ENCODE measurements at places on chromosomes 2 and 18. TPM values are rescaled to one million over a fixed set of nuclear protein-coding genes. Genes with fewer than 3 reads are reported as not detected.
A peak's percentile ranks its signal among the peaks of the same experiment; 100 is the strongest.

DNA sequence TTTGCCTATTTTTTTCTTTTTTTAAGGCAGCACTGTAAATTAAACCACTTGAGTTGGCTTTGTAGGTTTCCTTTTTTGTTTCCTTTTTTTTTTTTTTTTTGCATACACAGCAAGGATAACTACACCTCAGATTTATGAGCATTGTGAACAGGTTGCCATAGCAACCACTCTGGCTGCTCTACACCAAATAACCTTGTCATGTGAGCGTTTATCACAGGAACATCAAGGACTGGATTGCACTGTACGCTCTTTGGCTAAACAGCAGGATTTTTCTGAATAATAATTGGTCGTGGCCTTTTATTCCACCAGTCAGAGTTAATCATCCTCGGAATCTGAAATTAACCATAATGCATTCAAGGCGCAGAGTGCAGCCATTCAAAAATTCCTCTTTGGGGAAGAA lies 199.1 kb upstream of the SLC14A2 start:
- no peaks in the 10 kb centered on the region for H3K27me3 ChIP-seq
- H3K4me1 ChIP-seq, result no peaks in the 10 kb centered on the region
- H3K4me3 ChIP-seq, result no peak overlapping the region
- no peak for DNase-seq
- H3K27ac ChIP-seq, result no peak overlapping the region

Gene NEB
- 17.6 TPM for total RNA-seq

DNA sequence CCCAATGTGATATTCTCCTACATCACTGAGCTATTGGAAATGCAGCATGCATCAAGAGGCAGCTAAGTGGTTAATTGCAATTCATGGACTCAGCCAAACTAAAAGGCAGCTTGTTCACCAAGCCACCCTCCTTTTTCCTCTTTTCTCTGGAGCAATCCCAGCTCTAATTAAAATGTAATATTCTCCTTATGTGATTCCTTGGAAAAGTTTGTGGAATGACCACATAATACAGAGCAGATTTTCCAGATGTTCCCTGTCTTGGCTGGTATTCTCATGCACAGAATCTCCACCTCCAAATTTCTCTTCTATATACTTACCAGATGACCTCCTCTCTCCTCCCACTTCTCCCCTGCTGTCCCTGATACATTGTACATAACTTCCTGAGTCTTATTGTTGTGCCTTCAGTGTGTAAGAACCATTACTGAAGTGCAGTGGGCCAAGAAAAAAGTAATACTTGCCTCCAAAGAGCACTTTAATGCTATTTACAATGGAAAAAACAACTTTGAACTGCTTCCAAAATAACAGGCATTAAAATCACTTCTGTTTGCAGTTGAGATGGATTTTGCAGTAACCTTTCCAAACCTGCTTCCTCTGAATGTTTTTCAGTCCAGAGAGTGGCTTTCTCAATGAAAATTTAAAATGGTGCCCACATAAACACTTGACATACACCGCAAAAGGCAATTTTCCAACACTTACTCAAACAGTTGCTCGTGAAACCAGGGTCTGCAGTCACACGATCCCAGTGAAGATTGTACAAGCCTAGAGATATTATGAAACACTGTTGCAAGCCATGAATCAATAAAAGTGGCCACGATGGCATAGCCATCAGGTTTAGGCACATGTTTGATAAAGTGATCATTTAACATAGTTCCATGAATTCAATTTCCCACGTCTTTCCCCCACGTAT lies 258.0 kb downstream of the MTX2 start:
- H3K27ac ChIP-seq, result no peak overlapping the region
- H3K27me3 ChIP-seq, result no peaks in the 10 kb centered on the region
- no peaks in the 10 kb centered on the region for H3K36me3 ChIP-seq
- no peak for DNase-seq
- H3K4me1 ChIP-seq, result no peaks in the 10 kb centered on the region

DNA sequence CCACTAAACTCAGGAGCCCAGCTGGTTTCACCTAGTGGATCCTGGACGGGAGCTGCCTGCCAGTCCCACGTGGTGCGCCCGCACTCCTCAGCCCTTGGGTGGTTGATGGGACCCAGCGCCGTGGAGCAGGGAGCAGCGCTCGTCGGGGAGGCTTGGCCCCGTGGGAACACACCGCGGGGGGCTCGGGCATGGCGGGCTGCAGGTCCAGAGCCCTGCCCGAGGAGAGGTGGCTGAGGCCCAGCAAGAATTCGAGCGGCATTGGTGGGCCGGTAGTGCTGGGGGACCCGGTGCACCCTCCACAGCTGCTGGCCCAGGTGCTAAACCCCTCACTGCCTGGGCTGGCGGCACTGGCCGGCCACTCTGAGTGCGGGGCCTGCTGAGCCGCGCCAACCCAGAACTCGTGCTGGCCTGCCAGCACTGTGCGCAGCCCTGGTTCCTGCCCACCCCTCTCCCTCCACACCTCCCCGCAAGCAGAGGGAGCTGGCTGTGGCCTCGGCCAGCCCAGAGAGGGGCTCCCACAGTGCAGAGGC lies 137.3 kb downstream of the TRIB2 start:
- H3K27me3 ChIP-seq, result no peaks in the 10 kb centered on the region
- DNase-seq, result no peak
- no peak overlapping the region for H3K27ac ChIP-seq
- H3K4me1 ChIP-seq, result no peaks in the 10 kb centered on the region
- no peaks in the 10 kb centered on the region for H3K36me3 ChIP-seq
- H3K4me3 ChIP-seq, result no peak overlapping the region

- peak; percentile 47 for DNase-seq
- peaks cover 36% of the 10 kb centered on the region for H3K4me1 ChIP-seq
- H3K36me3 ChIP-seq, result peaks cover 4% of the 10 kb centered on the region
- H3K4me3 ChIP-seq, result no peak overlapping the region
- no peaks in the 10 kb centered on the region for H3K27me3 ChIP-seq
- peak overlapping the region; percentile 71 for H3K27ac ChIP-seq
Observed at GRCh38 chr2:69770193-69770702, 28.3 kb downstream of the ANXA4 start.

Gene CIDEA
- not detected for total RNA-seq

GRCh38 chr2:42977270-42978174 lies 185.1 kb upstream of the HAAO start:
- peaks cover 84% of the 10 kb centered on the region for H3K4me1 ChIP-seq
- peak overlapping the region; percentile 84 for H3K27ac ChIP-seq
- no peaks in the 10 kb centered on the region for H3K36me3 ChIP-seq
- H3K4me3 ChIP-seq, result no peak overlapping the region
- no peaks in the 10 kb centered on the region for H3K27me3 ChIP-seq
- DNase-seq, result peak; percentile 37

DNA sequence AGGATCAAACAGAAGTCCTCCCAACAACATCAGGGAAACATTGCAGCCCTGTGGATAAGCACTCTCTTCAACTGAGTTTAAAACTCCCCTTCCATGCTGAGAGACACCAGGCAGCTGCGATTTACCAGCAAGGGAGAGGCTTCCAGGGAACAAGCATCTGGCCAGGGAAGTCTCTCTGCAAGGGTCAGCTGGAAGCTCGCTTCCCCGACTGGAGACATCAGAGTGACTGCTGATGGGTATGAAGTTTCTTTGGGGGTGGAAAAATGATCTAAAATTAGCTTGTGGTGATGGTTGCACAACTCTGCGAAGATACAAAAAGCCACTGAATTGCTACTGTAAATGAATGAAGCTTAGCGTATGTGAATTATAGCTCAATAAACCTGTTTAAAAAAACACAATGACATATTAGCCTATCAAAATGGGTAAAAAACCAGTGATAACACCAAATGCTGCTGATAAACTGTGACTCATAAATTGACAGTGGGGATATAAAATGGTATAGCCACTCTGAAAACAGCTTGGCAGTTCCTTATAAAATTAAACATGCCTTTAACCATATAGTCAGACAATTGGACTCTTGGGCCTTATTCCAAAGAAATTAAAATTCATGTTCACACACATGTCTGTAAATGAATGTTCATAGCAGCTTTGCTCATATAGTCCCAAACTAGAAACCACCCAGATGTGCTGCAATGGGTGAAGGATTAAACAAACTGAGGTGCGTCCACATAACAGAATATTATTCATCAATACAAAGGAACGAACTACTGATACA lies 1082.0 kb downstream of the SOCS6 start:
- H3K27me3 ChIP-seq, result no peaks in the 10 kb centered on the region
- H3K4me1 ChIP-seq, result no peaks in the 10 kb centered on the region
- no peak overlapping the region for H3K4me3 ChIP-seq
- H3K36me3 ChIP-seq, result no peaks in the 10 kb centered on the region
- no peak for DNase-seq
- H3K27ac ChIP-seq, result no peak overlapping the region

- no peaks in the 10 kb centered on the region for H3K36me3 ChIP-seq
- no peaks in the 10 kb centered on the region for H3K27me3 ChIP-seq
- H3K27ac ChIP-seq, result no peak overlapping the region
- peaks cover 18% of the 10 kb centered on the region for H3K4me1 ChIP-seq
Observed at GRCh38 chr2:67453310-67453709, 56.2 kb downstream of the ETAA1 start.

- H3K4me3 ChIP-seq, result peak within 1 kb of the TSS; percentile 30
- H3K36me3 ChIP-seq, result no peaks in the 10 kb centered on the region
- no peak within 1 kb of the TSS for H3K27ac ChIP-seq
- H3K27me3 ChIP-seq, result no peaks in the 10 kb centered on the region
Observed at GRCh38 chr2:181656450-181657291, at the start of gene CERKL. TSS of gene CERKL (minus strand) at chr2:181657105. CDS start at chr2:181657006, 99 bp downstream.

DNA sequence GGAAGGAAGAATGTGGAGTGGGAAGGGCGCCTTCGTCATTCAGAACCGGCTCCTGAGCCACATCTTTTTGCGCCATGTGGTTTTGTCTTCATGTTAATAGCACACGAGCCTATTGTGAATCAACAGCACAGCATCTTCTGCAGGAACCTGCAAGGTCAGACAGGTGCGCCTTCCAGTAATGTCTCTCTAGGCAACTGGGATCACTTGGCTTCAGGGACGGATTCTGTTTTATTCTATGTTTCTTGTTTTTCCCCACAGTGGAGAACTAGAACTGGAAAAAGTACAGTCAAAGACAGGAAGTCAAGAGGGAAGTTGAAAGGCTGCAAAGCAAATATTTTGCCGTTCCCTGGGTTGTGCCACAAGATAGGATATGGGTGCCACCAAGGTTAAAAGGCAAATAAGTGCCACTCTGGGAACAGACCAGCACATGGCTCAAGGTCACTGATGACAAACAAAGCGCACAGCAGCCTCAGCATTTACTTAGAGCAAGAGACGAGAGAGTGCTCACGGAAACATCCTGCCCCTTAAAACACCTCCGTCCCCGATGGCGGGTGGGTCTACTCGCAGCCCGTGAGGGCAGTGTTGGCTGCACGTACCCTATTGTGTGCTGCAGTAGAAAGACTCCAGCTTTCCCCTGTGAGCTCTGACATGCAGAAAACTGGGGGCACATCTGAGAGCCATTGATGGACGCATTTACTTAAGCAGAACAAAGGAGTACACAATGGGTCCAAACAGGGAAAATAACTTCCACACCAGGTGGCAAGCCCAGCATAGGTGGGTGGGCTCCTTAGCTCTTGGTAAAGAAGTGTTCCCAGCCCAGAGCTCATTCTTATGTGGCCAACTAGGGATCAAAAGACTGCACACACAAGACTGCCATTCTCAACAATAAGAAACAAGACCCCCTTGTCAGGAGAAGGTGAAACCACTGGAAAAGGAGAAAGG lies 107.2 kb upstream of the PARD3B start:
- H3K4me1 ChIP-seq, result no peaks in the 10 kb centered on the region
- H3K27me3 ChIP-seq, result no peaks in the 10 kb centered on the region
- H3K36me3 ChIP-seq, result no peaks in the 10 kb centered on the region
- no peak overlapping the region for H3K27ac ChIP-seq
- DNase-seq, result no peak

DNA sequence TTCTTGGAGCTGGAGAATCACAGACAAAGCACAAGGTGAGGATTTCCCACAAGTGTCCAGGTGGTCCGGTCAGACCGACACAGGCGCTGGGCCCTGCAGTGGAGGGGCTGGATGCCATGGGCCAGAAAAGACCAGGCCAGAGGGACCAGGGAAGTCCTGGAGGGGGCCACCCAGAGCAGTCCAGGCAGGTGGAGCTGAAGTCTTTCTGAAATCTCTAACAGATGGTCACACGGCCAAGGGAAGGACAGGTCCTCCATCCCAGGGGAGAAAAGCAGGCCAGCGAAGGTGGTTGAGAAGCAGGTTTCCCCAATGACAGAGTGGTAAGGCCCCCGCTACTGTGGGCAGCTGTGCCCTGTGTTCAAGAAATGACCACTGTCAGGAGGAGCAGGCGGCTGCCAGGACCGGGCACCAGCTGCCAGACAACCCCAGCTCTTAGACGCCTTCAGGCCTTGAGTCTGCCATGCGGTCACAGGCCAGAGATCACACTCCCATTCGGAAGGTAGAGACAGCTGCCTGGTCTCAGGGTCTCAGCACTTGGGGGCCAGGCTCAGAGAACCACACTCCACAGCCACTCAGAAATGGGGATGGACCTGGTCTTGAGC lies 25.9 kb downstream of the HS1BP3 start:
- no peak for DNase-seq
- H3K4me1 ChIP-seq, result no peaks in the 10 kb centered on the region
- peaks cover 2% of the 10 kb centered on the region for H3K36me3 ChIP-seq
- no peaks in the 10 kb centered on the region for H3K27me3 ChIP-seq
- H3K4me3 ChIP-seq, result no peak overlapping the region

GRCh38 chr2:104804148-104804890 lies 49.6 kb upstream of the POU3F3 start:
- no peak for DNase-seq
- no peaks in the 10 kb centered on the region for H3K27me3 ChIP-seq
- H3K4me1 ChIP-seq, result no peaks in the 10 kb centered on the region
- H3K4me3 ChIP-seq, result no peak overlapping the region
- H3K27ac ChIP-seq, result no peak overlapping the region

Gene TCF23
- not detected for total RNA-seq

- no peak for DNase-seq
- H3K27ac ChIP-seq, result no peak overlapping the region
- H3K4me1 ChIP-seq, result no peaks in the 10 kb centered on the region
- no peaks in the 10 kb centered on the region for H3K36me3 ChIP-seq
- H3K4me3 ChIP-seq, result no peak overlapping the region
Observed at GRCh38 chr2:233442028-233442310, 87.7 kb downstream of the DGKD start.
